ENCODE measurements at places on chromosomes 6 and 20. TPM values are rescaled to one million over a fixed set of nuclear protein-coding genes. Genes with fewer than 3 reads are reported as not detected.

Gene SYCP2
- 4.7 TPM for total RNA-seq

Gene PNISR
- total RNA-seq: 53.6 TPM

Gene DEFB119
- not detected for total RNA-seq

Gene BANF2
- total RNA-seq: not detected

Gene BLOC1S5
- 15.2 TPM for total RNA-seq

Gene DPPA5
- total RNA-seq: not detected

Gene MYL9
- 1,785 TPM for total RNA-seq

Gene MMP24
- 3.1 TPM for total RNA-seq

Gene SLC25A27
- total RNA-seq: 81.4 TPM

Gene CGA
- not detected for total RNA-seq

Gene ZBTB46
- 12.1 TPM for total RNA-seq

Gene PEX3
- 12.5 TPM for total RNA-seq

Gene HLA-DQB1
- 1.8 TPM for total RNA-seq

- no peak for ATAC-seq
Observed at GRCh38 chr6:3228046-3228671, 706 bp upstream of the TUBB2B start.

DNA sequence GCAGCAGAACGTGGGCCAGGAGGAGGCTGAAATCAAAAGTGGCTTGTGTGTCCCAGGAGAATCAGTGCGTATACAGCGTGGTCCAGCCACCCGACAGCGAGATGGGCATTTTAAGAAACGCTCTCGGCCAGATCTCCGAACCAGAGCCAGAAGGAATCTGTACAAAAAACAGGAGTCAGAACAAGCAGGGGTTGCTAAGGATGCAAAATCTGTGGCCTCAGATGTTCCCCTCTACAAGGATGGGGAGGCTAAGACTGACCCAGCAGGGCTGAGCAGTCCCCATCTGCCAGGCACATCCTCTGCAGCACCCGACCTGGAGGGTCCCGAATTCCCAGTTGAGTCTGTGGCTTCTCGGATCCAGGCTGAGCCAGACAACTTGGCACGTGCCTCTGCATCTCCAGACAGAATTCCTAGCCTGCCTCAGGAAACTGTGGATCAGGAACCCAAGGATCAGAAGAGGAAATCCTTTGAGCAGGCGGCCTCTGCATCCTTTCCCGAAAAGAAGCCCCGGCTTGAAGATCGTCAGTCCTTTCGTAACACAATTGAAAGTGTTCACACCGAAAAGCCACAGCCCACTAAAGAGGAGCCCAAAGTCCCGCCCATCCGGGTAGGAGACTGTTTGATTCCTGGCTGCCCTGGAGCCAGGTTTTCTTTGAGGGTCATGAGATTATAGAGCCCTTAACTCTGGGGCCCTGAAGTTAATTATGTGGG is 75.3 kb downstream of the ASXL1 start:
- peak; percentile 45 for ATAC-seq

- no peak for ATAC-seq
Observed at GRCh38 chr6:14360565-14360964, 243.0 kb downstream of the CD83 start.

DNA sequence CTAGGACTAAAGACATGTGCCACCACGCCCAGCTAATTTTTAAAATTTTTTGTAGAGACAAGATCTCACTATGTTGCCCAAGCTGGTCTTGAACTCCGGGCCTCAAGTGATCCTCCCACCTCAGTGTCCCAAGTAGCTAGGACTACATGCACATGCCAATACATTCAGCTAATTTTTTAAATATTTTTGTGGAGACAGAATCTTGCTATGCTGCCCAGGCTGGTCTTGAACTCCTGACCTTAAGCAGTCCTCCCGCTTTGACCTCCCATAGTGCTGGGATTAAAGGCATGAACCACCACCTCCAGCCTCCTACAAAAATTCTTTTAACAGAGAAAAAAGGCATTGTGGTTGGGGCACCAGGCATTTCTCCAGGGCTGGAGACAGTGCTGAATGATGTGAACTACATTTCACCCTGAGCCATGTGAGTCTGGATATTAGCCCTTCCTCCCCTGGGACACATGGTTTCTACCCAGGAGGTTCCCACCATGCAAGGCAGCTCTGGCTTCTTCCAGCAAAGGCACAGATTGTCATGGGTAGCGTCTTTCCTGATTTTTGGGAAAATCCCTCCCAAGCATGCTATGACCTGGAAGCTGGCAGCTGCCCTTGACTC is 36.3 kb upstream of the CMTR1 start:
- no peak for ATAC-seq

- no peak for ATAC-seq
Observed at GRCh38 chr6:47729019-47729418, 30.6 kb downstream of the ADGRF4 start.

GRCh38 chr6:31114541-31114878 is at the start of gene PSORS1C1:
Gene PSORS1C1 (plus strand): TSS chr6:31114800. CDS start chr6:31129633, 14,833 bp downstream.
- peak; percentile 96 for ATAC-seq

DNA sequence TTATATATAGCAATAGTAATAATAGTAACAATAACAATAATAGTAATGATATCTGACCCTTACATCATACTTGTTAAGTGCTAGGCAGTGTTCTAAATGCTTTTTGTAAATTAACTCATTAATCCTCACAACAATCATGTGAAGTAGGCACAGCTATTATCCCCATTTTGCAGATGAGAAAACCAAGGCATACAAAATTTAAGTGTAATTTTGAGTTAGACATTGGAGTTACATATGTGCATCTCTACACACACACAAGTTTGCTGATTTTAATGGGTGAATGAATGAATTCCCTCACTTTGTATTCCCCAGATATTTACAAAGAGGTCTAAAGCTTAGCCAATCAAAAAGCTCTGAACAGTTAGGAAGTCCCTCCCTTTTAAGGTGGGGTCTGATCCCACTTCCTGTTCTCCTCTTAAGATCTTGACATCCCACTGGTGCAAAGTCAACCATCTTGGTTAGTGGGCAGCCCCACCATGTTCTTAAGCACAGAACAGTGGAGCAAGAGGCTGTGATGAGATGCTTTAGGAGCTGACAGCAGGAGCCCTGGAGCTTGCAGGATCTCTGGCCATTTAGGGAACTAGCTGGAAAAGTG is 85.3 kb upstream of the FOXP4 start:
- ATAC-seq: no peak

DNA sequence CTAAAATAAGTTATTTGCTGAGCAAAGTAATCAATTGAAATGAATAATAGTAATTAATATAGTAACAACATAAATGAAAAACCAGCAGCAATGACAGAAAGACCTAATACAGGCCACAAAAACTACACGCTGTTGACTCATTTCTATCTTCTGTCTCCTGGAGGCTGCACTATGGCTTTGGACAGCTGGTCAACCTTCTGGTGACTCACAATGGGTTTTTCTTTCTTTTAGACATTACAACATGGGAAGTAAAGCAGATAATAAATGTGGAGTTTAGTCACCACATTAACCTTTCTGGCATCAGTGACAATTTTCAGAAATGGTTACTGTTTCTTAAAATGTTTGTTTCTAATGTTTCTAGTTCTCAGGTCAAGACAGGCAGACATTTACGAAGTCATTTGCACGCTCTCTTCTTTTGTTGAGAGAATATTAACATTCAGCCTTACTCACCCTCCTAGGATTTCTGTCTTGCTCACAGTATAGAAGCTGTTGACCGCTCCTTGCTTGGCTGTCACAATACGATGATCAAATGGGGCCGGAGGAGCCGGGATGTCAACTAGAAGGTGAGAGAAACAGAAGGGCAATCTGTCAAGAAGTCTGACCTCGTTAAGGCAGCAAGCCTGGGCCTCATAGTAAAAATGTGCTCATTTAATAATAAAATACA is 62.2 kb downstream of the MYLK4 start:
- no peak for ATAC-seq

- no peak for ATAC-seq
Observed at GRCh38 chr20:13312300-13312699, 91.2 kb downstream of the ISM1 start.

DNA sequence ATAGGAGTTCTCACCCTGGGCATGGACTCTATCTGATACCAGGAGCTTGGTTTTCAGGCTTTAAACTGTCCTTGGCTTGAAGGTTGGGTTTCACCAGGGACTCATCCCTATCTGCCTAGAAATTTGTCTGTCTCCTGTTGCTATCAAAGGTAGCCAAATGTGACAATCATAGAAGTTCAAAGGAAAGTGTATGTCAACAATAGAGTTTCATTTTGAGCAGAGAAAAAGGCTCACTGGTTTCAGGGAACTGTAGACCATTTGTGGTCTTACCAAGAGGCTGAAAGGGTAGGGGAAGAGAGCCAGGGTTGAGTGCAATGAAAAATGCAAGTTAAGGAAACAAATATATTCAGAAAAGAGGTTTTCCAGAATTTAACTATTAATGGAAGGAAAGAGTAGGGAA is 966.8 kb upstream of the CITED2 start:
- ATAC-seq: no peak

- no peak for ATAC-seq
Observed at GRCh38 chr20:11092151-11092550, 418.4 kb upstream of the JAG1 start.

DNA sequence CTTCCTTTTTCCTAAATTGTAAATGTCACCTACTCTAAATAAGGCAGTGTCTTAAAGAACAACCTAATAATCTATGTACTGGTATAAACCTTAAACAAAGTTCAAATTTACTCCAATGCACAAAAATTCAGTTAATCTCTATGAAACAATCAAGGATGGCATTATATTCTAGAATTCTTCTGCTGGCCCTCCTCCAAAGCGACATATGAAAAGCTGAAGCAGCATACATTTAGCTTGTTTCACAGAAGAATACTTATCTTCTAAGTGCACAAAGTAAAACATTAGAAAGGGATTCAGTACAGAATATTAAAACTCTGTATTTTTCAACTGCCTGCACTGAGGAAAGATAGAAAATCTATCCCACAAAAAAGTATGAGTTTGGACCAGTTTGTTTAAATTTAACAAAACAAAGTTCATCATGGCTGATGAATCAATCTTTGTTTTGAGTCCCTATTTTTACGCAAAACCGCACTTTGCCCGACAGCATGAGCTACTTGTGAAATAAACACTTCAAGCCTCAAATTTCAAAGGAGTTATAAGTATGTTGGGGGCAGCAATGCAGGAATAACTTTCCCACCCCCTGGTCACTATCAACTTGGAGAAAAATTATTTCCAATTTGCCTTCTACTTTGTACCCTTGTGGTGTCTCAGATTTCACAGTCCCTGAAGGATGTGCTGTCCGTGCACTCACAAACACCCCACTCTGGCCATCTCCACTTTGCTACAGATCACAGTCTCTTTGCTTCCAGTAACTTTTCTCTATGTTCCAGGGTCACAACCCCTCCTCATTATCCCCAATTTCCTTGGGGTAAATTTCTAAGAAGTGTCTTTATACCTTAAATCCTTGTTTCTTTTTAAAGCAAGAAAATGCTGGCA is 238.2 kb downstream of the PRKN start:
- no peak for ATAC-seq

GRCh38 chr6:166007349-166008263 is 160.0 kb downstream of the TBXT start:
- no peak for ATAC-seq

GRCh38 chr6:160388922-160389321 is 40.7 kb downstream of the SLC22A3 start:
- ATAC-seq: no peak

GRCh38 chr6:167735951-167736288 is 90.8 kb upstream of the AFDN start:
- no peak for ATAC-seq

- ATAC-seq: peak; percentile 87
Observed at GRCh38 chr6:110415086-110415916, at the start of gene DDO. Gene DDO (minus strand): TSS chr6:110415575. CDS start chr6:110413462, 2,113 bp downstream.

DNA sequence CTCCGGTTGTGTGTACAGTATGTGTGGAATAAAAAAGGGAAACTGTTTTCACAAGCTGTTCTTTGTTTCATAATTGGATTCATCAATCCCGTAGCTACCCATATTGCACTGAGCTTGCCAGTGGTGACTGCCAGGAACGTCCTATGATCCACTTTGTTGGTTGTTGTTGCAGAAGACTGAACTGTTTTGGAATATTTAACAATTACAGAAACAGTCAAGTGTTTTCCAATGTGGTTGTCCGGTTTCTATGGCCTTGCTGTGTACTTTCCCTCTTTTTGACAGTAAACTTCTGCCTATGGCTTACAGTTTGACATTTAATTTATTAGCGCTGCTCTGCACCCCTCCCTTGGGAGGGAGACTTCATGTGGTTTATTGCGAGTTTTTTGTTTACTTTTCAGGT is 141.2 kb downstream of the DTNBP1 start:
- peak; percentile 62 for ATAC-seq

GRCh38 chr20:43658723-43659419 is 8.0 kb upstream of the MYBL2 start:
- ATAC-seq: no peak

DNA sequence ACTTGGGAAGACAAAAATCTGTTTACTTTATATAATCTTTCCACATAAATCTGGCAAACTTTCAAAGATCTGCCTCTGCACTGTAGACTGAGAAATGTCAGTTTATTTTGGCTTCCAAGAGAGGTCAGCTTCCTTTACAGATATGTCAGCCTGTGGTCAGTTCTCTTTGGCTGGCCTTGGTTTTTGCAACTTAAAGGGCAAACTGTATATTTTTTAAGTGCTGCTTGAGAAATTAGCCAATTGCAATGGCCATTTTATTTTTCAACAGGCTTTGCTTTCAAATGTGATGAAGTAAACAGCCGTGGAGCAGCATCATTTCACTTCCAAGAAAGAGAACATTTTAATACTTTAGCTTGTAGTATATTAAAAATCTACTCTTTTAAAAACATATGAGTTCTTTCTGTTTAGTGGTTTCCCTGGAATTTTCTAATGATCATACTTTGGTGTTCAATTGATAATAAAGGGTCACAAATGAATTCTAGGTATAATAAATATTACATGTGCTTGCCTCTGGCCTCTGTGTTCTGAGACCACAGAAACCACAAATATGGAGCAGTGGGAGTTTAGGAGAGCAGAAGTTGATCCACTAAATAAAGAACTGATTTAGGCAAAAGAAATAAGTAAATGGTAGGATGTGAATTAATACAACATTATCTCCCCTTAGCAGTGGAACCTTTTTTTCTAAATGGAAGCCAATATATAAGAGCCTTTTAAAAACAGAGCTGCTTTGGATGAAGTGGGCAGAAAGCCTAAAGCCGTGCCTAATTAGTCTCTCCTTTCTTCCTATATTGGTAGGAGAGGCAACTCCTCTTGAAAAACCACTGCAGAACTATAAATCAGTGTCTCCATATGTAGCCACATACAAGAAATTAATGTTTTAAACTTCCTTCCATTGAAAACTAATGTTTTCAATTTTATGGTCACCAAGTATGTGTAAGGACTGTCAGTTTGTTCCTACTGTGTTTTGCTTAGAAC is 16.2 kb downstream of the ADGRB3 start:
- no peak for ATAC-seq

- ATAC-seq: peak; percentile 14
Observed at GRCh38 chr20:17570347-17571152, 675 bp downstream of the DSTN start.

GRCh38 chr6:54320871-54321270 is 12.6 kb downstream of the TINAG start:
- ATAC-seq: no peak

DNA sequence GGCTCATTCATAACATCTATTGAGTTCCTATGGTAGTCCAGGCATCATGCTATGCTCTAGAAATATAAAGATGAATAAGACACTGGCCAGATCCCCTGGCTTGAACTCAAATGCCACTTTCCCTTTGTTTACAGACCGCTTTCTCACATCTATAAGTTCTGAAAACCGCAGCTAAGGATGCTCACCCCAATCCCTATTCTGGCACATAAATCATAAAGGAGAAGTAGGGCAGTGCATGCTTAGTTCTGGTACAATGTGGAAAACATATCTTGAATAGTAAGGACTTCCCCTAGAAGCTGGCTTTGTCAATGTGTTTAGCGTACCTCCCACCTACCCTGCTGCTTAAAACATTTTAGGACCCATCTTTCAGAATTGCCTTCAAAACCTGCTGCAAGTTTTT is 26.4 kb downstream of the MRS2 start:
- ATAC-seq: no peak

All from gastroesophageal sphincter (tissue), 4 donors.